Cardiac septum (tissue), 1 donor: ENCODE measurements at places on chromosomes 7 and 10.

- no peak for DNase-seq
Observed at GRCh38 chr10:13642293-13642692, 55.5 kb downstream of the PRPF18 start.

DNA sequence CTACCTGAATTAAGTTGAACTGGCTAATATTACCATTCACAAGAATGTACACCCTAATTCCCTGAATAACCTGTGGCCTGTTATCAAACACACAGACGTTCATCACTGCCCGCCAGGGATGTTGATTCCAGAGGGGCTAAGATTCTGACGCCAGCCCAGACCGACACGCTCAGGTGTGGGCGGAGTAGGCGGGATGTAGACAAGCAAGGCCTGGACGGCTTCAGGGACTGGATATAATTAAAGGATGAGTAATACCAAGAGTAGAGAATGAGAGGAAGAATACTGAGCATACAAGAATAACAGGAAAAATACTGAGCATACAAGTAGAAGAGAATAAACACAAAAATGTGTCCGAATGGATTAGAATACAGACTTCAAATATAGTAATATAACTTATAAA lies 29.0 kb downstream of the CUBN start:
- no peak for DNase-seq

- no peak for DNase-seq
Observed at GRCh38 chr7:107563081-107563774, 492 bp downstream of the COG5 start.

- no peak for DNase-seq
Observed at GRCh38 chr7:148809856-148810255, 74.2 kb downstream of the EZH2 start.

DNA sequence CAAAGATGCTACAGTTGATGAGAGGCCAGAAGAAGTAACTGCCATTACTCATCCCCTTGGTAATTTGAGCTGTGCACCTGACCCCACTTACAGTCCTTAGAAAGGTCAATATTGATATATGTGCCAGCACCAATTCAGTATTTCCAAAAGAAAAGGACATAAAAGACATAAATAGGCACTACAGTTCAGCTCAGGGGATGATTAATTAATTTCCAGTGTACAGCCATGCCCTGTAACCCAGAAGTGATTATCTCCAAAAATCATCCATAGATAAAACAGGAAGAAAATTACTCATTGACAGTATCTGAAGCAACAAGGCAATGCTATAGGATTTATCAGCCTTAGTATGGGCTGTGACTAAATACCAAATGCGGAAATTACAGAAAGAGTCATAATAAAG lies 82.4 kb downstream of the PHYHIPL start:
- DNase-seq, result no peak

DNA sequence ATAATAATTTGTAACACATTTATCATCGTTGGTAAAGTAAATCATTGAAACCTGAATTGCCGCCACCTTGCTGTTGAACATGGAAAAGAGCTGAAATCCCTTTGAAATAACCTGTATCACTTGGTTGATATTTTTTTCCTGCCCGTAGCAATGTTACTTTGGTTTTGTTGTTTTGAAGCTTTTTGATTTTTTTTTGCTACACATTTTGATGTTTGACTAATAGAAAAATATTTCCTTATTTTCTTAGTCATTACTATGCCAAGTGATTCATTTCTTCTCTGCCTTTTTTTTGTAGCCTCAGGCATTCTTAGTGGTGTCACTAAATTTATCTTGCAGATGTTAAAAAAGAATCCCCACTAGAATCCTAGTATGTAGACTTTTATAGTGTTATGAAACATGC lies 235.1 kb upstream of the MEOX2 start:
- DNase-seq, result no peak
